ENCODE measurements at places on chromosomes 7 and 10.

DNA sequence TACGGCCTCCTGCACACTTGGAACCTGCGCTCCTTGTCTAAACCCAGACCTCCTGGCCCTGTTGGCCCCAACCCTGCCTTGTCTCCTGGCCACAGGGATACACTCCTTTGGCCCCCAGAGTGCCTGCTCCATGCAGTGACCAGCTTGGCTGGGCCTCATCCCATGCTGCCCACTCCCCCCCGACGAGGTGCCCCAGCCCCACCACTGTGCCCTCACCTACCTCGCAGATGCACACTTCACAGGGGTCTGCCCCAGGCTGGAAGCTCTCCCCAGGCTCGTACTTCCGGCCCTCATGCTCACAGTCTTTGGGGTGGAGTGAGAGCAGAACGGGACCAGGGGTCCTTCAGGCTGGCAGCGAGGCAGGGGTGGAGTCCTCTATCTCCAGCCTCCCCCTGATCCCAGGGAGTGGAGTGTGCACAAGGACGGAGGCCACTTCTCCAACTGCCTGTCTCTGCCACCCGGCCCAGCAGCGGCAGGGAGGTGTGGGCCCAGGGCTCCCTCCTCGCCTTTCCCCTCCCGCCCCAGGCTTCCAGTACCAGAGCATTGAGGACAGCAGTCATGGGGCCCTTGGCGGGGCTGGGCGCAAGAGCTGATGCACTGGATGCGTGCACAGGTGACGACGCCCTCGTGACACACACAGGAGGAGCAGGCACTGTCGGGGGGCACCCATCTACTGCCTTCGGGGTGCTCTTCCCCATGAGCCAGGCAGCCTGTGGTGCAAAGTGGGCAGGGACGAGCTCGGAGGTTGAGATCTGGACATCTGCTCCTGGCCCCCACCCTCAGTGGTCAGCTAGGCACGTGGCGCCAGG lies 22.1 kb downstream of the ATP6V1F start:
- DNase-seq, result no peak

- no peak for DNase-seq
These were observed 174.4 kb upstream of the PLXNA4 start for GRCh38 chr7:132750530-132751217.

- DNase-seq, result no peak
These were observed 67.0 kb upstream of the ZMIZ2 start for GRCh38 chr7:44681645-44682044.

- no peak for DNase-seq
These were observed 19.8 kb downstream of the OR2F1 start for GRCh38 chr7:143974459-143974858.

DNA sequence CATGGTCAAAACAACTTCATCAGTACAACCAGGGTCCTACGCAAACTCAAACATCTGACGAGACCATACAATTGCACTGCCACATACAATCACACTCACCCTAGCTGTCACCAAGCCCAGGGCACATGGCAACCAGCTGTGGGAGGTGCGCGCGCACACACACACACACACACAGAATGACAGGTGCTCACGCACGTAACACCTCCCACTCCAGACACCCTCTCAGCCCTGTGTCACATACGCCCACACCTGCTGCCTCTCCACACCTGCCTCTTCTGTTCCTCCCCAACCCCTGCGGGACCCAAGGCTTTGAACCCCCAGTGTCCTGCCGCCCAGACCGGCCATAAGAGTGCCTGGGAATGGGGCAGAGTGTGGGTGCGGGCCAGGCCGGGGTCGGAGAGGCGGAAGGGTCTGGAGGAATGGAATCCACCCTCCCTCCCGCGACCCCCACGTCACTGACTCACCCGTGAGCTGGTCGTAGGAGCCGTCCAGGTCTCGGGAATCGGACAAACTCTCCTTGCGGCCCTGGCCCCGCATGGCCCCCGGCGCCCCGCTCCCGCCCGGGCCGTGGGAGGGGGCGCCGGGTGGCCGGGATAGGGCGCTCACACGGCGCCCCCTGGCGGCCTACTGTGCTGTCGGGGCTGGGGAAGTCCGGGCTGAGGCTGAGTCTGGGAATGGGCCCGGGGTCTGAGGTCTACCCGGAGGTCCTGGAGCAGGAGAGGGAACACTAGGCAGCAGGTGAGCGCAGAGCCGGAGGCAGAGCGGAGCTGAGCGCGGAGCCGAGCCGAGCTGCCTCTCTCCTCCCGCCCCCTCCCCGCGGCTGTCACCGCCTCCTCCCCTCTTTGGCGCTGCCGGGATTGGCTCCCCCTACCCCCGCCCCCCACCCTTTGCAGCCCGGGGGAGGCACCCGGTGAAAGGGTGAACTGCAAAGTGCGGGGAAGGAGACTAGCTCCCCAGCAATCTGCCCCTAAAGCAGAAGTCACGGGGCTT lies at the start of gene KCNIP2:
KCNIP2 (minus strand) TSS at position 769 of the 990 bp plus-strand sequence; CDS start at position 537, 232 bp downstream.
- peak; percentile 80 for DNase-seq

- no peak for DNase-seq
These were observed 219.2 kb upstream of the BMPER start for GRCh38 chr7:33685981-33686683.

GRCh38 chr7:55435466-55435865 lies 70.3 kb downstream of the LANCL2 start:
- DNase-seq, result no peak

DNA sequence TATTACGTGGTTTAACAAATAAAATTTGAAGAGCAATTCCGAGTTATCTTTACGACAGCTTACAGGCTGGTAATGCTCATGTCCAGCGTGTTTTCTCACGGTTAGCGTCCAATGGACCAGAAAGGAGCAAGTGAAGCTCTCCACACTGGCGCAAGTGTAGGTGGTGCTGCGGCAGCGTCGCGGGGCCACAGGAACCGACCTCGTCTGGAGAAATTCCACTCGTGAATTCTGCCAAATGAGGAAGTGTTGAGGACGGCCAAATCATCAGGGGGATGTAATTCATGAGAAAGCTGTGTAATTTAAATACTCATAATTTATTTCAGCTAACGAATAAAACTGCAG lies 350 bp upstream of the ZNF37A start:
- DNase-seq, result no peak

DNA sequence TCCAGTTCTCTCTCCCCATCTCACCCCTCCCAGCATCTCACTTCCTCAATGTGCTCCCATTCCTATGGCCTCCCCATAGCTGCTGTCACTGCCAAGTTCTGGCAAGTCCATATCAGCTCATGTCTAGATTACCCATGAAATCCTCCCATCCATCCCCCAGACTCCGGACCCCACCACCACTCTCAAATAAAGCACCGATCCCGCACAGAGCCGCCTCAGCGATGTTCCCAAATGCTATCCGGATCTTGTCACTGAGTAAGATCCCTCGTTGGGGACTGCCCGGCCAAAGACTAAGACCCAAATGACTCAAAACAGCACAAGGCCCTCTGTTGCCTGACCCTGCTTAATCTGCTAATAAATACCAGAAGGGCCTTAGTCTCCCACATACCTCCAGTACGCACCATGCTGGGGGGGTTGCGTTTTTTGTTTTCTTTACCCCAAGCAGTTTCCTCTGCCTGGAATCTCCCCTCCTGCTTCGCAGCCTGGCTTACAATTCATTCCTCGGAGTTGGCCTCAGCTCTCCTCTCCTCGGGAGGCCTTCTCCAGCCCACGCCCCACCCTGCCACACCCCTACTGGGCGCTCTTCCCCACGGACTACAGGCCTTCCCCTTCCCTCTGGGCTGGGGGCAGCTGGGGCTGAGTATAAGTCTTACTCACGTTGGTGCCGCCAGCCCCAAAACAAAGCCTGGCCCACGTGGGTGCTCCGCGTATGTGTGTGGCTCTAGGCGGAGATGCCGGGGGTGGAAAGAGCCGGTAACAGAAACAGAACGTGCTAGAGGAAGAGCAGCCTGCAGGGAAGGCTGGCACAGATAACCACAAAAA lies 1.8 kb upstream of the DUSP5 start:
- DNase-seq, result peak; percentile 71

DNA sequence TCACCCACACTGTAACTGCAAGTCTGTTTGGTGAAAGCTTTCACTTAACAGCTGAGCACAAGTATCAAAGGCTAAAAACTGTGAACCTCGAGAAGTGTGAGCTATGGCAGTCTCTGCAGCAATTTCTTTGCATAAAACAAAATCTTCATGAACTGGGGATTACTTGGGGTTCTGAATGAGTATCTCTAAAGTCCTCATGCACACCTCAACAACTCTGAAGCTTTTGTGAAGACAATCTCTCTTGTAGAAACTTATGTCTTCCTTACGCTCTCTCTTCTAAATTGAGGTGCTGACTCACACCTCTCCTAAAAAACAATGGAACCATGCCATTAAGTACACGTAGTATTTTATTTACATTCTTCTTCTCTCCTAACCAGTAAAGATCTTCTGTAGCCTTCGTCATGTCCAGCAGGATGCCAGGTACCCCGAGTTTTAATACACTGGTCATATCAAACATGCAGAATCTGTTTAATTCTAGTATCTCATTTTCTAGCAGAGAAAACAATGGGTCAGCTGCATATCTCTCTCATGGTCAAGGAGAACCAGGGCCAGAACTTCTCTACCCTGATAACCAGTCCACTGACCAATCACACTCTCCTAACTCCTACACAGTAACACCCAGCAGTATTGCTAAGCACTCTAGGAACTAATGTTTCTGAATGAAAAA lies 76.9 kb downstream of the UBE2H start:
- no peak for DNase-seq

DNA sequence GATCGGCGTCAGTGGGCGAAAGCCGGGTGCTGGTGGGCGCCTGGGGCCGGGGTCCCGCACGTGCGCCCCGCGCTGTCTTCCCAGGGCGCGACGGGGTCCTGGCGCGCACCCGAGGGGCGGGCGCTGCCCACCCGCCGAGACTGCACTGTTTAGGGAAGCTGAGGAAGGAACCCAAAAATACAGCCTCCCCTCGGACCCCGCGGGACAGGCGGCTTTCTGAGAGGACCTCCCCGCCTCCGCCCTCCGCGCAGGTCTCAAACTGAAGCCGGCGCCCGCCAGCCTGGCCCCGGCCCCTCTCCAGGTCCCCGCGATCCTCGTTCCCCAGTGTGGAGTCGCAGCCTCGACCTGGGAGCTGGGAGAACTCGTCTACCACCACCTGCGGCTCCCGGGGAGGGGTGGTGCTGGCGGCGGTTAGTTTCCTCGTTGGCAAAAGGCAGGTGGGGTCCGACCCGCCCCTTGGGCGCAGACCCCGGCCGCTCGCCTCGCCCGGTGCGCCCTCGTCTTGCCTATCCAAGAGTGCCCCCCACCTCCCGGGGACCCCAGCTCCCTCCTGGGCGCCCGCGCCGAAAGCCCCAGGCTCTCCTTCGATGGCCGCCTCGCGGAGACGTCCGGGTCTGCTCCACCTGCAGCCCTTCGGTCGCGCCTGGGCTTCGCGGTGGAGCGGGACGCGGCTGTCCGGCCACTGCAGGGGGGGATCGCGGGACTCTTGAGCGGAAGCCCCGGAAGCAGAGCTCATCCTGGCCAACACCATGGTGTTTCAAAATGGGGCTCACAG lies 1.1 kb downstream of the EGFR start:
- no peak for DNase-seq

DNA sequence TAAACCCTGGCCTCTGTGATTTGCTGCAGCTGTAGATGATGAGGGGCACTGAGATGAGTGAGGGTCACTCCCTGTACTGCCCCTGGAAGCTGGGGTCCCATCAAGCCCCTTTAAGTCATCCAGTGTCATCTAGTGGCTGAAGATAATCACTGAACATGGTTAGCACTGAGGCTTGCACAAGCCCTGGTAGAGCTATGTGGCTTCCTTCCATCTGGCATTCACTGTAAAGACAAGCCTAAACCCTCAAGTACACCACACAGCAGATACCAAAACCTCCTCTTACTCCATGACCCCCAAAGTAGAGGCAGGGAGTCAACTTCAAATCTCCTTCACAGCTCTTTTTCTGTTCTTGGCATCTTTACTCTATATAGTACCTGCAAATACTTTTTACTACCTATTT lies 72.7 kb upstream of the MRLN start:
- no peak for DNase-seq

DNA sequence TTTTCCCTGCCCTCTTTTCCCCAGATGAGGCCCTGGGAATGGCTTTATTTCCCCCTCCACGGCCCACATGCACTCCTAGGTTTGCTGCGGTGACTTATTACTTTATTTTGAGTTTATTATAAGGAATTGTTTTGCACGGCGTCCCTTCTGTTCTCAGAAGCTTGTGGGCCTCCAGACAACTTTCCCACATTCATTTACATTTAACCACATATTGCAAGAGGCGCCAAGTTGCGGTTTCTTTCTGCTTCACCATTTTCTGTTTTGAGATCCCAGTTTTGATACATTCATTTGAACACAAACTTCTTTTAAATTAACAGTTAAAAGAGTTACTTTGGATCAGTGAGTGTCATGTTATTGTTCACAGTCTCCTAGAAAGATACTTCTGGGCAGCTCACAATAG lies 532.5 kb upstream of the MGMT start:
- DNase-seq, result no peak

GRCh38 chr7:98930464-98930863 lies 52.1 kb downstream of the TRRAP start:
- no peak for DNase-seq

DNA sequence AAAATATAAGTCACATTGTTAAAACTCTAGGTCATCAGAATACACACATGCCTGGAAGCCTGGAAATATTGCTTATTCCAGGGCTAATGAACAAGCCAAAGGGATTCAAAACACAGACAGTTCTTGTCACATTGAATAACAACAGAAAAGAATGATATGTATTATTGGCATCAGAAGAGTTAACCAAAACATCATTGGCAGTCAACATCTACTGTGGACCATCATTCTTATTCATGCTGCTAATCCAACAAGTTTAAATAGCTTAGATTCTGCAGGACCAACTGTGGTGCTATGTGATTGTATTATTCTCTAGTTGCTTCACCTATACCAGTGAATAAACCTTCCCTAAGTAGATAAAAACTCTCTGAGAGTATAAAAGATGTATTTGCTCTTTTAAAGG lies 198.3 kb downstream of the NEBL start:
- no peak for DNase-seq

GRCh38 chr10:57664815-57665214 lies 602.9 kb downstream of the IPMK start:
- DNase-seq, result no peak

DNA sequence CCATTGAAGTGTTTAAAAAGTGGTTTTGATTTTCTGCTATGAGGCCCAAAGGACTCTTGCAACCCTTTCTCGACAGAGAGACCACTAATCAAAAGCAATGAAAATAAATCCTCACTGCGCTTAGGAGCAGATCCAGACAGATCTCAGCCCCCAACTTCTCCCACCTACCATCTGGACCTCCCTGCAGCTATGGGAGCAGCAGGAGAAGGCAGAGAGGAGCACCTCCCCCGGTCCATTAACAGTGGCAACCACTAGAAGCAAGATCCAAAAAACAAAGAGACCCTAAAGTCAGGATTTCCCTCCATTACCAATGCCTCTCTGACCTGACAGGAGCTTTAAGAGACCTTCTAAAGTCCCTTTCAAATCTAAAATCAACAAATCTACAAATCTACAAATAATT lies 99.0 kb upstream of the LSM8 start:
- no peak for DNase-seq
